Osteoblast (primary cell): ENCODE measurements at places on chromosomes 13 and 19. TPM values are rescaled to one million over a fixed set of nuclear protein-coding genes. Genes with fewer than 3 reads are reported as not detected.

Gene COL4A2
- total RNA-seq = 267 and 291 TPM in 2 replicates

Gene FCER2
- not detected in 2 replicates for total RNA-seq

Gene TUBA3C
- not detected in 2 replicates for total RNA-seq

Gene MZF1
- total RNA-seq = 22.7 and 23.9 TPM in 2 replicates

Gene CEACAM7
- total RNA-seq = not detected in 2 replicates

Gene NLRP7
- total RNA-seq = not detected in 2 replicates

Gene CRX
- total RNA-seq = not detected in 2 replicates

Gene HNRNPM
- 37.7 and 39.4 TPM in 2 replicates for total RNA-seq

Gene F2RL3
- total RNA-seq = under 0.01 TPM in 2 replicates

Gene PSG6
- not detected in 2 replicates for total RNA-seq

Gene CGB2
- not detected in 2 replicates for total RNA-seq

Gene ADGRE1
- not detected in 2 replicates for total RNA-seq

Gene NEK5
- 0.29 and 0.36 TPM in 2 replicates for total RNA-seq

Gene FPR3
- total RNA-seq = 0.59 and 1.1 TPM in 2 replicates

Gene VRK3
- total RNA-seq = 24.2 and 30.6 TPM in 2 replicates

Gene PROZ
- total RNA-seq = not detected in 2 replicates

Gene ZNF888
- total RNA-seq = 4.7 and 5.0 TPM in 2 replicates

Gene PSG1
- total RNA-seq = 0.36 and 1.2 TPM in 2 replicates

Gene KLK11
- not detected in 2 replicates for total RNA-seq

Gene SIGLEC7
- not detected in 2 replicates for total RNA-seq

Gene CADM4
- total RNA-seq = 1.2 and 1.4 TPM in 2 replicates

Gene GPR12
- not detected in 2 replicates for total RNA-seq

Gene SRRM5
- under 0.01 TPM in 1 of 2 replicates, not detected in the other for total RNA-seq

Gene ARRDC5
- total RNA-seq = 0.29 and 0.36 TPM in 2 replicates

Gene PRR19
- 0.36 and 0.59 TPM in 2 replicates for total RNA-seq

Gene STAP2
- total RNA-seq = 2.4 and 2.5 TPM in 2 replicates

Gene TMEM190
- not detected in 2 replicates for total RNA-seq
